ENCODE measurements at places on chromosomes 1 and 21. TPM values are rescaled to one million over a fixed set of nuclear protein-coding genes. Genes with fewer than 3 reads are reported as not detected.
A peak's percentile ranks its signal among the peaks of the same experiment; 100 is the strongest.

DNA sequence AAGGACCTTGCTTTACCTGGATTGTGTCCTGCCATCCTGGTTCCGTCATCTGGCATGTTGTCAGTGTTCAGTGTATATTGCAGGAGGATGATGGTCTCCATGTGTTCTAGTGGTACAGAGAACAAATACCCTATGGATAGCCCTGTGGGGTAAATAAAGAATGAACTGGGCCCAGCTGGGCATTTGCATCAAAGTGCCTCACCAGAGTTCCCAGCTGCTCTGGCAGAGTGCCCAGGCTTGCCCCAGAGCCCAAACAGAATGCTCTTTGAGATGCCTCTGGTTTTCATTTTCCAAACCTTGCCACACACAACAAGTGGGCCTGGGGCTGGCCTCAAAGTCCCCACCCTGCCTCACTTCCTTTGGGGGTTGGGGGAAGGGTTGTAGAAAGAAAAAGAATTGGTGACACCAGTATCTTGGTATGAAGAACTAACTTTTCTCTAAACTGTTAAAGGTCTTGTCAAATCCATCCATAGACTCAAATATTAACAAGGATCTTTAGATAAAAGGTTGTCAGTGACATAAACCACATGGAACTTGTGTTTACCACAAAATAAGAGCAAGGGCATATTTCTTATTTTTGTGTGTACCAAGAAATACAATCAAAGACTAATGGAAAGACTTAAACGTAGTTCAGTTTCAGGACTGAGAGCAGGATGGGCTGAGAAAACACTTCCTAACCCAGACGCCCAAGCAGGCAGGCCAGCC is 82.2 kb downstream of the LMO4 start:
- peak; percentile 59 for DNase-seq

- DNase-seq: no peak
Observed at GRCh38 chr1:22835636-22836319, 125.1 kb downstream of the EPHB2 start.

The OR2M3 gene
- total RNA-seq: not detected

The FCRL2 gene
- not detected for total RNA-seq

The FAM167B gene
- total RNA-seq: 9.1 TPM

DNA sequence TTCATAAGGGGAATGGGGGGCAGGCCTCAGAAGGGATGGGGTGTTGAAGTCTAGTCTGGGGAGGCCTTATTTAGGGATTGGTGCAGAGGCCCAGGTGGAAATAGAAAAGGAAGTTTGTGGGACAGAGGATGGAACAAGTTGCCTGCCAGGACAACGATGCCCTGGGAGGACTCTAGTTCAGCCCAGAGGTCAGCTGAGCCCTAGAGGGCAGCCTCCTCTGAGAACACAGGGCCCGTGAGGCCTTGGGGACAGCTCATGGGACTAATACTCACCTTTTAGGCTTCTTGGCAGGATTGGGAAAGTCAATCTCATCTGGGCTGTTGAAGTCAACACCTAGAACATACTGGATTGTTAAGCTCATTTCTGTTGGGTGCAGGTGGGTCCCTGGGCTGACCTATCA is 43.0 kb downstream of the LHX4 start:
- no peak for DNase-seq

DNA sequence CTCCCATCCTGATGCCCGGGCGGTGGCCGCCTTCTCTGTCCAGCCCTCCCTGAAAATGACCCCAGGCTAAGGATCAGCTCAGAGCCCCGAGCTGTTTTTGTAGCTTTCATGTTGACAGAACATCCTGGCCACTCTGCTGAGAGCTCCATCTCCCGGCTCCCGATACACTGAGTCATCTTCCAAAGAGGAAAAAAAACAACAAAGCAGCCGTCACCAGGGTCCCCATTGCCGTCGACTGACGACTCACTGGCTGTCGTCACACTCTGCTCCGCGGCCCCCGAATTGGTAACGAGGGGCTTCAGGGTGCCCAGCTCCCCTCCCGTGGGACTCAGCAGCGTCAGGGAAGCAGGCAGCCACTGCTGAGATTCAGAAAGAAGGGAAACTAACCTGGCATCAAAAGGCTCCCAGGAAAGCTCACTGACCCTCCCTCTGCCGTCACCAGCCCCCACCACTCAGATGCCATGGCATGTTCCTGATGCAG is 67.2 kb downstream of the CD46 start:
- no peak for DNase-seq

The ZC3H12A gene
- total RNA-seq: 4.3 TPM

- DNase-seq: no peak
Observed at GRCh38 chr21:35681946-35682345, 378.4 kb downstream of the SETD4 start.
